Transverse colon (tissue), 4 donors: ENCODE measurements at places on chromosomes 3 and 15. TPM values are rescaled to one million over a fixed set of nuclear protein-coding genes. Genes with fewer than 3 reads are reported as not detected.
A peak's percentile ranks its signal among the peaks of the same experiment; 100 is the strongest.

TRAK1 gene
- 111 TPM for total RNA-seq

CEMIP gene
- total RNA-seq = 0.27 TPM

DNA sequence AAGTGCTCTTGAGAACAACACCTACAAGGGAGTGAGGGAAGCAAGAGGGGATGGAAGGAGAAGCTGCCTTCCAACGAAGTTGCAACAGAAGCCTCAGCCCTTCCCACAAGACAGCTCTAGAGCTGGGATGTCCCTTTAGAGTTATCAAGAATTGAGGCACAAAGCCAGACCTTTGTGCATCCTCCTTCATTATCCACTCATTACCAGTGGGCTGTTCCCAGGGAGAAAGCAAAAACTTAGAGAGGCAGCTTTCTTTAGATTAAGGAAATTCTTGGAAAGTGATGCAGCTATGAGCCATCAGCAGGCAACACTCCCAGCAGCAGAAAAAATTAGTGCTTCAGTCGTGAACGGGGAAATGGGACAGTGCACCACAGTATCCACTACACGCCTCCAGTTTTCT is 10.6 kb upstream of the CD96 start:
- no peak for DNase-seq

RPL39L gene
- 2.4 TPM for total RNA-seq

GOLGA6L7 gene
- not detected for total RNA-seq

DNA sequence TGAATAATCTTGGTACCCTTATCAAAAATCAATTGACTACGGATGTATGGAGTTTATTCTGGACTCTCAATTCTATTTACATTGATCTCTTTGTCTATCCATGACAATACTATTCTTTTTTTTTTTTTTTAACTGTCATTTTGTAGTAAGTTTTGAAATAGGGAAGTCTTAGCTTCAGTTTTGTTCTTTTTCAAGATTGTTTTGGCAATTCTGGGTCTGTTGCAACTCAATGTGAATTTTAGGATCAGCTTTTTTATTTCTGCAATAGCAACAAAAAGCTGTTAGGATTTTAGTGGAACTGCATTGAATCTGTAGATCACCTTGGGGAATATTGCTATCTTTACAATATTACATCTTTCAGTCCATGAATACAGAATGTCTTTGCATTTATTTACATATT is 21.4 kb downstream of the BTLA start:
- no peak for DNase-seq

- DNase-seq = no peak
Observed at GRCh38 chr3:74631351-74632140, 17.1 kb upstream of the CNTN3 start.

- no peak for DNase-seq
Observed at GRCh38 chr3:84974347-84974746, 15.6 kb downstream of the CADM2 start.

ZNF717 gene
- 2.2 TPM for total RNA-seq

DNA sequence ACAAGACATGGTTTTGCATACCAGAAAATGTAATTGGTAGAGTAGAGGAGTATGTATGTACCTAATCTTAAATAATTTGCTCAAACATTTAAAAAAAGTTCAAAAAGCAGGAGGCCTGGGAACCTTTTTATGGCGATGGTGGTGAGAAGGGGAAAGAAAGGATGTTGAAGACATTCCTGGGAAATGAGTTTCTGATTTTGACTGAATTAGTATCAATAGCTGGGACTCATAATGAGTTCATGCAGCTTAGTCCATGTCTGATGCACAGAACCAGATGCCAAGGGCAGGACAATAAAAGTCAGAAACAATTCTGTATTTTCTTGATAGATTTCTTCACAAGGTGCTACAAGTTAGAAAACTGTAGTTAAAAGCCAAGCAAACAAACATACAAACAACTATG is 395.3 kb downstream of the GAP43 start:
- no peak for DNase-seq

DNA sequence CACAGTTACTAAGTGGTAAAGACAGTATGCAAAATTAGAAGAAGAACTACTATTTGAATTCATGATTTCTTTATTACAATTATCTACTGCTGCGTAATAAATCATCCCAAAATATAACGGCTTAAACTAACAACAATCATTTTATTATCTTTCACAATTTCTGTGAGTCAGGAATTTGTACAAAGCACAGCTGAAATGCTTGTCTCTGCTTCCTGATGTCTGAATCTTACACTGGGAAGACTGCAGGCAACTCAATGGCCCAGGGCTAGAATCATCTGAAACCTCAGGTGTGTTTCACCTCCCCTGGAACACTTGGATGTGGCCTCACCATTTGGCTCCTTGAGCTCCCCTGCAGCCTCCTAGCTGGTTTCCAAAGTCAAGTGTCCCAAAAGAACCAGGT is 145.1 kb downstream of the MAGI1 start:
- DNase-seq = no peak

PTX3 gene
- 4.0 TPM for total RNA-seq

DNA sequence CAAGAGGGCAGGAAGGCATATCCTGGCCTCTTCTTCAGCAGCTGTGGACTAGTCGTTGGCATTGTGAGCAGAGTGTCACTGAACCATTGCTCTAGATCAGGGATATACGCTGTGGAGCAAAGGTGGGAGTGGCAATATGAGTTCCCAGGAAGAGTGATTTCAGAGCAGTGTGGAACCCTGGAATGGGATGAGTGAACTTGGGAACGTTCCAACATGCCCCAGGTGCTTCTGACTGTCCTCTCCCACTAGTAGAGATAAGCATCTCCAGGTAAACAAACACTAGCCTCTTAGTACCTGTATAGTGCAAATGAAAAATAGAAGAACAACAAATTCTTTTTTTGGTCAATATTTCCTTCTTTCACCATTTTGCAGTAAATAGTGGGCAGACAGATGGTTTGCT is 123.6 kb upstream of the VEPH1 start:
- DNase-seq = no peak

- no peak for DNase-seq
Observed at GRCh38 chr3:152210697-152211096, 58.0 kb upstream of the MBNL1 start.

DNA sequence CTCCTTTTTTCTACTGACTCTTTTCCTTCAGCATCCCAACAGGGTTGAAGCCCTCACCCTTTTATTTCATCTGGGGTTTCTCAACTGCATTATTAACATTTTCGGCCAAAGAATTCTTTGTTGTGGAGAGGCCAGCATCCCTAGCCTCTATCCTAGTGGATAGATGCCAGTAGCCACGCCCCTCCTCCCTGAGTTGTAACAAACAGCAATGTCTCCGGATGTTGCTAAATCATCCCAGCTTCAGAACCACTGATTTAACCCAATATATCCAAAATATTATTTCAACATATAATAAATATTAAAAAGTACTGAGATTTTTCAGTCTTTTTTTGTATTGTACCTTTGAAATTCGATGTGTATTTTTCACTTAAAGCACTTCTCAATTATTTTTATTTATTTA is 2.0 kb upstream of the RNF111 start:
- DNase-seq = peak; percentile 25

TM6SF1 gene
- not detected for total RNA-seq

- no peak for DNase-seq
Observed at GRCh38 chr3:38125305-38126120, 11.4 kb downstream of the ACAA1 start.

POLR2M gene
- 18.5 TPM for total RNA-seq

GRCh38 chr3:28682121-28682520 is 333.5 kb upstream of the AZI2 start:
- DNase-seq = no peak

OIP5 gene
- total RNA-seq = not detected

DPPA2 gene
- not detected for total RNA-seq

DNA sequence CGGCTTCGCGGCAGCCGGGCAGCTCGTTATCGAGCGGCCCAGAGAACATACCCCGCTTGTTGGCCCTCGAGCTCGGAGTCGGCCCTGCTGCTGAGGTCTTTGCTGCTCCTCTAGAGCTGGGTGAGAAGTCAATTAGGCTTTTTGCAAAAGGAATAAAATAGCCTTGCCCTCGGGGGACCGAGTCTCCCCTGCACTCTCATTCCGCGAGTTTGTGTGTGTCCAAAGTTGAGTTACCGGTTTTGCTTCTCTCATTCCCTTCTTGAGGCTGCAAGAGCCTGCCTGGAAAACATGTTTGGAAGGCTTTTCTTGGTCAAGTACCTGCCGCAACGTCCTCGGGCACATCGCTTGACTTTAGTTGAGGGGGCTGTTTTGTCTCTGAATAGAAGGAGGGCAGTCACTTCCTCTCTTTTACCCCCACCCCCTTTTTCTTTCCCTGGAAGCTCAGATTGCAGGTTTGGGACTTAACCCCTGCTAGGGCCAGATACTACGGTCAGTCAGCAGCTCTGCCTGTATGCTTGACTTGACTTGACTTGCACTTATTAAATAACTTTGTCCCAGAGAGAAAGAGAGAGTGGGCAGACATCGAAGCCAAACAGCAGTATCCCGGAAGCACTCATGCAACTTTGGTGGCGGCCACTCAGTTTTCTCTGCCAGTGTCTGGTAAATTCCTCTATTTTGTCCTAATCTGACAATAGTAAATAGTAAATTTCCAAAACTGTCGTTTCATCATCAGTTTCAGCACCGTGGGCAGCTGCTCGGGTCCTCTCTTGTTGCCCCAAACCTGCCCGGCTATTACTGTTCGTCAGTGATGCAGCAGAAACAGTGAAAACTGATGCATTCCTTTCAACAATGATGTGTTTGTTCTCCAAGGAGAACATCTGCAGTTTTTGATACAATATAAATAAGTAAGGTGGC is 609 bp downstream of the RNF13 start:
- peak; percentile 19 for DNase-seq

UROC1 gene
- total RNA-seq = not detected

- no peak for DNase-seq
Observed at GRCh38 chr3:126309165-126309564, 48.0 kb downstream of the KLF15 start.

DNA sequence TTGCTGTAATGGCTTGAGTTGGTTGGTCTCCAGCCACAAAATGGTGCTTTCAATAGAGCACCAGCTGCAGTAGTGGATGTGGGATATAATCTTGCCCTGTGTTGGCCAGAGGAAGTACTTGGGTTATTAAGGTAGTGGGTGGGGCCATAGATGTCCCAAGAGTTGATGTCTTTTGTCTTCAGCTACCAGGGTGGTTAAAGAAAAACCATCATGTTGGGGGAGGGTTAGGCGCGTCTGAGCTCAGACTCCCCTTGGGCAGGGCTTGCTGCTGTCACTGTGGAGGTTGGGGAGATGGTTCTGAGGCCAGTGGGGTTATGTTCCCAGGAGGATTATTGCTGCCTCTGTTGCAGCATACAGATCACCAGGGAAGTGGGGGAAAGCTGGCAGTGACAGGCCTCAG is 46.9 kb upstream of the GADL1 start:
- no peak for DNase-seq

C3orf85 gene
- total RNA-seq = 29.5 TPM

SLC38A3 gene
- not detected for total RNA-seq

GABRR3 gene
- not detected for total RNA-seq

GRCh38 chr3:64388886-64389285 is 163.6 kb upstream of the PRICKLE2 start:
- DNase-seq = no peak

DNA sequence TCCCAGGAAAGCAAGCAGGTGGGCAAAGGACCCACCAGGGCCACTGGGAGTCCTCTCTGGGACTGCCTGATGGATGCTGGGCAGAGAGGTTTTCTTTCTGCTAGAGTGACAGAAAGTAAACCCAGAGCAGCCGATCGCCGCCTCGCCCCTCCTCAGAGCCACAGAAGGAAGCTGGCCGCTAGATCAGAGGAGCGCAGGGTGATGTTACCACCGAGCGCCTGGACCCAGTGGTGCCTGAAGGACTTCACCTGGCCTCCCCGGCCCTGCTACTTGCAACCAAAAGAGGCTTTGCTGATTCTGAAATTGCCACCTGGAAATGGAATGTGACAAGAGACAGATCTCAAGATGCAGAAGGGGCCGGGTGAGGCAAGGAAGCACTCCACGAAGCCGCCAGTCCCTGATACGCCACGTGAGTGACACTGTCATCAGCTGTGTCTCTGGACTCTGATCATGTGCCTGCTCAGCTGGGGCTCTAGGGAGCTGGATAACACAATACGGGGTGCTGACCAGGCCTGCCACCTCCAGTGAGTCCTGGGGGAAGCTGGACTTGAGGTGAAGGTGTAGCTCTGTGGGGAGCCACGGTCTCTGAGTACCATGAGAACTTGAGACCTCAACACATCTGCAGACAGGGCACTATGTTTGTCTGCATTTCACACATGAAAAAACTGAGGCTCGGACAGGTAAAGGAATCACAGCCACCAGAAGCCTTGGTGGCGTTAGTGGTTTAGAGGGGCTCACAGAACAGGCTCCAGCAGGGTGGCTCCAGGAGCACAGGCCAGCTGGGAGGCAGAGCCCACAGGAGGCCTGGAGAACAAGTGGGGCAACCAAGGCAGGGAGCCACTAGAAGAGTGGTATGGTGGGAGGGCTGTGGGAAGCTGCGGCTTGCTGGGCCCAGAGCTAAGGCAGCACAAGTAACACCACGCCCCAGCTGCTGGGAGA is 137.9 kb upstream of the PRR20G start:
- no peak for DNase-seq

- no peak for DNase-seq
Observed at GRCh38 chr3:7709376-7710082, 792.1 kb upstream of the LMCD1 start.

C3orf20 gene
- total RNA-seq = not detected

AGTR1 gene
- total RNA-seq = 10.2 TPM

PLSCR5 gene
- total RNA-seq = not detected

- no peak for DNase-seq
Observed at GRCh38 chr15:94266789-94267188, 35.4 kb downstream of the MCTP2 start.

DNA sequence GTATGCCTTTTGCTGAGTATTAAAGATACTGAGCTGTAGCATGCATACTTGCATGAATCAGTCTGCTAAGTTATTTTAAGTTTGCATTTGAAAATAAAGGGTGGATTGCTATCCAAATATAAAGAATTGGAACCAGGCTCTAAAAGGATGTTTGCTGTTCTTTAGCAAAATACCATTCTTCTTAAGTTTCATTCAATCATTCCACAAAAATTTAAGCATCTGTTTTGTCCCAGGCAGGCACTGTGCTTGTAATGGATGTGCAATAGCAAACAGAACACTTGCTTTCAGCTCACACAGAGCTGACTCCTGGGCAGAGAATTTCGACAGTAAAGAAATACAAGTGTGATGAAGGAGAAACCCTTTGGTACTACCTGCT is 151.1 kb downstream of the PGPEP1L start:
- DNase-seq = no peak

- DNase-seq = no peak
Observed at GRCh38 chr3:158710601-158711000, 21.7 kb downstream of the RARRES1 start.
